ENCODE measurements at places on chromosomes 5 and 9.

DNA sequence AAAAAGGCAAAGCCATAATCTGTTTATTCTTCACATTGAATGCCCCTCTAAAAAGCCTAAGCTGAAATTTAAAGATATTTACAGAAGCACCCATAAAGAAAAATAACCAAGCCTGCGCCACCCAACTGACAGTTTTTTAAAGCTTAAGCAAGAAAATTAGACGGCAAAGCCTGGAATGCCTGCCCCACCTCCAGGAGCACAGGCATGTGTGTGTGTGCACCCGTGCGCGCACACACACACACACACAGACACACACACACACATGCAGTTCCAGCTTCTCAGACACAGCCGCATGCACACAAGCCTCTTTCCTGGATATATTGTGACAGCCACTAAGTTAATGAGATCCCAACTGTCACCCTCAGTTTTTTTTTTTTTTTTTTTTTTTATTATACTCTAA is 88.2 kb downstream of the FRMD3 start:
- no peak for DNase-seq

DNA sequence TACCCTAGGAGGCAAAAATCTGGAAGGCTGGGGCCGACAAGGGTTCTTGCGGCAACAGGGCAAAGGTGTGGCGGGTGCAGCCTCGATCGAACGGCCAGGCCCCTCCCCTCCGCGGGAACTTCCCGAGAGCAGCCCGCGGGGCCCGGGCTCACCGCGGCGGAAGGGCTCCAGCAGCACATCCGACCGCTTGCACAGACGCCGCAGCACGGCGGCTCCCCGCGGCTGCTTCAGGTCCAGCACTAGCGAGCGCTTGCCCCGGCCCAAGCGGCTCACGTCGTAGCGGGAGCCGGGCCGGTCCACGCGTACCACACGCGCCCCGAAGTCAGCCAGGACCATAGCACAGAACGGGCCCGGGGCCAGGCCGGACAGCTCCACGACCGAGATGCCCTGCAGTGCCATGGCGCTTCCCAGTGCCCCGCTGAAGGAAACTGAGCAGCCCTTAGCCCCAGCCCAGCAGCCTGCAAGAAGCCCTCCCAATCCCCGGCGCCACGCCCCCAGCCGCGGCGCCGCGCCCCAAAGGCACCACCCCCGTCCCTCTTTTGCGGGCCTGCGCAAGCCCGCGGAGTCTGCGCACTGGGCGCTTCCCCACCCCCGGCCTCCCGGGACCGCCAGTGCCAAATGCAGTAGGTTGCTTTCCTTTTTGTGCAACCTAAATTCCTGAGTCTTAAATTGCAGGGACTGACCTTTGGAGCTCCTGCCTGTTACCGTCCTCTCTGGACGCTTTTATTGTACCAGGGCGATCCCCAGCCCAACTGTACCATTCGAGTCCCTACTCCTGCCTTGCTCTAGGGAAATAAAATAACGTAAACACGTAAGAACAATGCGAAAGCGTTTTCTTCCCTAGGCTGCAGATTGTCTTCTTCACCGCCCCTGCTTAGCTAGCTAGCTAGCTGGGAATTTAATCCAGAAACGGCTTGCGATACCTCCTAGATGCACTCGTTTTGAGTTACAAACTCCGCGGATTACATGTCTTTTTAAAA is at the start of gene AMACR:
TSS of gene AMACR (minus strand) at position 430 of the 980 bp plus-strand sequence. CDS start at position 399, 31 bp downstream.
- peak; percentile 92 for DNase-seq

GRCh38 chr5:154972476-154973080 is 31.7 kb downstream of the MRPL22 start:
- DNase-seq = peak; percentile 43

- DNase-seq = no peak
Measured at GRCh38 chr9:126515001-126515872, 98.5 kb upstream of the LMX1B start.

DNA sequence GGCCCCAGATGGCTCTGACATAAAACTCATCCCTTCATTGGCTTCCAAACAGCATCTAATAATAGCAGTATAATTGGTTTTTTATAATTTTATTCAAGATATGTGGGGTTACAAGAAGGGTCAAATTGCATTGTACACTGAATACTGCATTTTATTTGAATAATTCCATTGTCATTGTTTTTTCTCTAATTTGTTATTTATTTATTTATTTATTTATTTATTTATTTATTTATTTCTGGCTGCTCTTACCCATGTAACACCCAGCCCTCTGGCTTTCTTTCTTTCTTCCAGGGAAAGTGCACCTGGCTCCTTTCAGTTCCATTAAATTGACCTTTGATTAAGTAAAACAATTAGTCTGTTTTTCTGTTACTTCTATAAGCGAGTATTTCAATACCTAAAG is 210.1 kb downstream of the CDH9 start:
- no peak for DNase-seq

- DNase-seq = no peak
Measured at GRCh38 chr5:1325191-1325741, 19.6 kb downstream of the CLPTM1L start.

Data from fibroblast of upper back skin (primary cell).